ENCODE measurements at places on chromosomes 4 and X.

DNA sequence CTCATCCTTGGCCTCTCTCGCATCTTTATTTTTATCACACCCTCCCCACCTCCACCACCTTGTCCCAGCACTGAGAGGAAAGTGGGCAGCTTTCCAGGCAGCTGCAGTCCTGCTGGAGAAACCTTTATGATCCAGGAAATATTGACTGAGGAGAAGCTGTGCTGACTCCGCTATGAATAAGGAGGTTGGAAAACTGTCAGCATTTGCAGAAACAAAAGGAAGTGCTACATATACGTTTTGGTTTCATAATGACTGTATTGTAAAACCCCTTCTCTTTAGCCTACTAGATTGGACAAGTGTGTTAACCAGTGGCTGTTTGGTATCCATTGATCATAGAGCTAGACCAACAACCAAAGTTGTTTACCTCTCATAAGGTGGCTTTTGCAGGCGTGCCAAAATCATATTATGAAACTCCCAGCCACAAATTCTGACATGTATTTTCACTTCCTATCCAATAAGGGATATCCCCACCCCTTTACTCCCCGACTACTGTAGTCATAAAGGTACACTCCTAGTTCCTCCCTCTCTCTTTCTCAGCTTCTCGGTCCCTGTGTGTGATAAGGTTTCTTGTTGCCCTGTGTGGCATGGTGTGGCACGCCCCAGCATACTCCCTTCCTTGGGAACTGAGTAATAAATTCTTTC, 88.4 kb downstream of the GPR143 start:
- DNase-seq, result no peak

DNA sequence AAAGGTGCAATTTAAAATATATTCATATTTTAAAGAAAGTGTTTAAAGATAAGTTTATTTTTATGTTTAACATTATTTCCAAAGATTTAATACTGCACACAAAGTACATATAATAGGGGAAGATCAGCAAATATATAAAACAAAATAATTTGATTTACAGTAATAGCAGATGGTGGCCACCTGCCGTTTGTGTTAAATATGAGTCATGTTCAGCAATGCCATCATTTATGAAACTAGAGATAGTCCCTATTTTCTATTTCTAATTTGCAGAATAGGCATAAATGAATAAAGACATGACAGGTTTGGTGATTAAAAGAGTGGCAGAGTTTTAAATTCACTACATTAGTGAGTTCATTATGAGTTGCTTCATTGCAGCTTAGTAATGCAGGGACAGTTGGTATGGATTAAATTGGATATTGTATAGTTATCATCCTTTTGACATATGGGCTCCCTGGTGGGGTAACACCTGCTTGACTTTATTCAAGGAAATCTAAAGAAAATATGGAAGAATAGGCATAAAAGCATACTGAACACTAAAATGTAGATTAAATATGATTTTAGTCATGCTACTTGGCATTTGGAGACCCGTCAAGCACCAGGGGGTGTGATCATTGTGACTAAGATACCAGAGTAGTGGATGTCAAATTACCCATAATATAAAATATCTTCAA, 78.8 kb upstream of the BANK1 start:
- no peak for DNase-seq

GRCh38 chr4:1572010-1572385, 112.1 kb downstream of the FAM53A start:
- no peak for DNase-seq

DNA sequence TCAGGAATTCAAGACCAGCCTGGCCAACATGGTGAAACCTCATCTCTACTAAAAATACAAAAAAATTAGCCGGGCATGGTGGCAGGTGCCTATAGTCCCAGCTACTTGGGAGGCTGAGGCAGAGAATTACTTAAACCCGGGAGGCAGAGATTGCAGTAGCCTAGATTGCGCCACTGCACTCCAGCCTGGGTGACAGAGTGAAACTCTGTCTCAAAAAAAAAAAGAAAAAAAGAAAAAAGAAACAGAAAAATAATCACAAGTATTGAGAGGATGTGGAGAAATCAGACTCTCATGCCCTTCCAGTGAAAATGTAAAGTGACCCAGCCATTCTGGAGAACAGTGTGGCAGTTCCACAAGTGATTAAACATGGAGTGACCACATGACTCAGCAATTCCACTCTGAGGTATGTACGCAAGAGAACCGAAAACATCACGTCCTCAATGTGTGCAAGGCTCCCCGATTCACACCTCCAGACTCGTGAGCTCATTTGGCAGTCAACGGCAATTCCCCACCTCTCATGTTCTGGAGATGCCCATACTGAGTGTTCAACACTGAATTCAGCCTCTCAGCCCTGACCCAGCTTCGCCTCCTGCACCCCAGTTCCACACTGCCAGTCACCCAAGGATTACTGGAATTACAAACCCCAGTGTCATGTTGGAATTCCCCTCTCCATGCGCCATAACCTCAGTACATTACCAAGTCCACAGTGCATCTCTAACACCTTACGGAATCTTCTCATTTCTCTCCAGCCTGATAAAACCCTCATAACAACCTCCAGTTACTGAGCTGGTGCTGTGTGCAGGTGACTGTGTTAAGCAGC, 21.1 kb downstream of the ACOX3 start:
- DNase-seq, result no peak

DNA sequence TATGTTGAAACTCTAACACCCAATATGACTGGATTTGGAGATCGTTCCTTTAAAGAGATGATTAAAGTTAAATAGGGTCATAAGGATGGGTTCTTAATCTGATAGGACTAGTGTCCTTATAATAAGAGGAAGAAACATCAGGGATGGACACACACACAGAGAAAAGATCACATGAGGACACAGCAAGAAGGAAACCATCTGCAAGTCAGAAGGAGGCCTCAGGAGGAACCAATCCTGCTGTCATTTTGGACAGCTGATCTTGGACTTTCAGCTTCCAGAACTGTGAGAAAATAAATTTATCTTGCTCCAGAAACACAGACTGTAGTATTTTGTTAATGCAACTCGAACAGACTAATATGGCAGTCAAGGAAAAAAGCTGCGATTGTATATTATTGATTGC, 631.5 kb downstream of the PCDH7 start:
- no peak for DNase-seq

DNA sequence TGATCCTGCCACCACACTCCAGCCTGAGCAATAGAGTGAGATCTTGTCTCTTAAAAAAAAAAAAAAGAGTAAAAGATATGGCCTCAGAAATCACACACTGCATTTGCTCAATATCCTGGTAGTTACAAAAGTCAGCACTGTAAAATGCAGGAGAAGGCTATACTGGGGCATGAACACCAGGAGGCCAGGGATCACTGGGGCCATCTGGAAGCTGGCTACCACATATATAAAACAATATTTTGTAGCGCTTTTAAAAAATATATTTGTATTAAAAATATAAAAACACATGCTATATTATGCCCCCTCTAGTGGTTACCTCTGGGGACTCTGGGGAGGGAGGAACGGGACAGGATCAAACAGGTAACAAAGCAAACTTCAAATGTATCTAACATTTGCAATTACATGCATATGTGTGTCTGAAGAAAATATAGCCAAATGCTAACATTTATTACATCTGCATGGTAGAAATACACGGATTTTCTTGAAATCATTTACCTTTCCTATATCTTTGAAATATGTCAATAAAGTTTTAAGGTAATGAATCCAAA, 4.0 kb downstream of the C4orf46 start:
- no peak for DNase-seq

DNA sequence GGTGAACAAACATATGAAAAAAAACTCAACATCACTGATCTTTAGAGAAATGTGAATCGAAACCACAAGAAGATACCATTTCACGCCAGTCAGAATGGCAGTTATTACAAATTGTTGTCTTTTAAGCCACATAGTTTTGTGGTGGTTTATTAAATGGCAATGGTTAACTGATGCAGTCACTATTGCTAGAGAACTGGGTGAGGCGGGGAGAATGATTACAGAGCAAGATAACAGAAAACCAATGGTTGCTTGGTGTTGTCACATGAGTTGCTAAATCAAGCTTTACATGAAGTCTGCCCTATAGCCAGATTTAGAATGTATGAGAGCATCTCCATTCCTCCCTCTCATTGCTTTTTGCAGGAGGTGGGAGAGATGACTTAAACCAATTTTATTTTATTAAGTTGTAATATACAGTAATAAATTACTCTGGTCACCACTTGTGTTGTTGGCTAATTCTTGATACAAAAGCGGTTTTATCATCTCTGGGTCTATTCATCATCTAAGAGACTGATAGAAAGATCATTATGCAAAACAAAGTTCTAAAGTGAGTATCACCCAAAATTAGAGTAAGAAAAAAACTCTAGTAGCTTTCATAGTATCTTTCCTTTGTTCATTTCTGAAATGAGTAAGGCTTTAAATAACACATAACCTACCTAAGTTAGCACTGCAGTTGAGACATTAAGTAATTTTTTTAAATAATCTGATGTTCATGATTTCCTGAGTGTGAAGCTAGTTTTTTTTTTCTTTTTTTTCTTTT, 859.5 kb downstream of the STIM2 start:
- DNase-seq, result no peak

DNA sequence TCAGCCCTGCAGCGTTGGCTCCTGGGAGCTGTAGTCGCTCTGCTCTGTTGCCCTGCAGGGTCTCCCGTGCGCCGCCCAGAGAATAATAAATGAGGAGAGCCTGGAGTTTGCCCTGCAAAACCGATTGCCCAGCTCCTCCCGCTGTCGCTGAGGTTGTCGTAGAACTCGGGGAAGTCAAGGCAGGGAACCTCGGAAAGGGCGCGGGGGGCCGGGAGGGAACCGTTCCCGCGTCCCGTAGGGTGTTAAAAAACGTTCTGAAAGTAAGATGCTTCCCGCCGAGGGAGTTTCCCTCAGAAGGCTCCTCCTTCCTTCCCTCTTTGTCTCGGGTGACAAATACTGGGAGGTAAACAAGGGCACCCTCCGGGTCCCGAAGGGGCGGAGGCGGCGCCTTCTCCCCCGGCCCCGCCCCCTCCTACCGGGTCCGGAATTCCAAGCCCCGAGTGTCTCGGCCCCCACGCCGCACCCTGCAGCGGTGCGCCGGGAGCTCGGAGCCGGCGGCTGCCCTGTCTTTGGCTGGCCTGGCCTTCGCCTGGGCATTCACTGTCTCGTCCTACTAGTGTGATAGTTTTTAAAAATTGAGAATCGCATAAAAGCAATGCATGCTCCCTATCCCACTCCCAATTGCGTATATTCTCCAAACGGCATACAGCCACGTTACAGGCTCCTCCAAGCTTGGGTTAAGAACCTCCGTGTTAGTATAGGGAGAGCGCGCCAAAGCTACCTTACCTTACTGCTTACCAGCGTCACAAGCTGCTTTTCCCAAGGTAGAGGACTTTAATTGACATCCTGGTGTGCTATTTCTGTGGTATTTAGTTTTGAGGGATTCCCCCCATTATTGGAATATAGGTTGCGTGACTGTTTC, 964 bp upstream of the HMGB2 start:
- DNase-seq, result no peak

DNA sequence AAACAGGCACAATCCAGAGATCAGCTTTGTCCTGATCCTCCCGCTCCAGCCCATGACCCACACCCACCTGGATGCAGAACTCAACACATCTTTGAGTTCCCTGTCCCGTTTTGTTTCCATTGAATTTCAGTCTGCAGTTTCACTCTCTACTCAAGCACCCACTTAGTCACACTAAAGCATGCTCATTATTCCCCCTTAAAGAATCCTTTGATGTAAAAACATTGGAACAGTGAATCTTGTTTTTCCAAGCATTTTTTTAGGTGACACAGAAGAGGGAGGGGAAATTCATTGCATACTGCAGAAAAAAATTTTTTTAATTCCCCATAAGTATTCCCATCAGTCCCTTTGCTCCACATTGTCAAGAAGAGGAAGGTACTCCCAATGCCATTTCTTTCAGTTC, 249.7 kb upstream of the TTC29 start:
- no peak for DNase-seq

- no peak for DNase-seq
Measured at GRCh38 chrX:56765811-56766553, 36.9 kb downstream of the NBDY start.

- DNase-seq, result no peak
Measured at GRCh38 chrX:120463241-120463640, 5.9 kb downstream of the LAMP2 start.

- no peak for DNase-seq
Measured at GRCh38 chrX:46665232-46666152, 91.9 kb downstream of the CHST7 start.

DNA sequence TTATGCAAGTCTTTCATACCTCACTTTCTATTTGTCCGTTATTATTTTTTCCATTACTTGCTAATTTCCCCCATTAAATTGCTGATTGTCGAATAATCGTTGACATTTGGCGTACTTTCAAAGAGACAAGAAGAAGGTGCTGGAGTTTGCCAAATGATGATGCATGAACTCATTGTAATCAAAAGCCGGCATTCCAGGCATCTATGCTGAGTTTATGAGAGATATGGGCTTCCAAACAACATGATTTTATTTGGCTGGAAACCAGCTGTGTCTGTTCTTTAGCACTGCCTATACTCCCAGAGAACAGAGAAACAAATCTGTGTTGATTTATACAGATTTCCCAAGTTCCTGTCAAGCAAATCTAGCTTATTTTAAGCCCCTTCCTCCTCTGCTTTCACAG, 80.8 kb upstream of the RPS6KA3 start:
- DNase-seq, result no peak

DNA sequence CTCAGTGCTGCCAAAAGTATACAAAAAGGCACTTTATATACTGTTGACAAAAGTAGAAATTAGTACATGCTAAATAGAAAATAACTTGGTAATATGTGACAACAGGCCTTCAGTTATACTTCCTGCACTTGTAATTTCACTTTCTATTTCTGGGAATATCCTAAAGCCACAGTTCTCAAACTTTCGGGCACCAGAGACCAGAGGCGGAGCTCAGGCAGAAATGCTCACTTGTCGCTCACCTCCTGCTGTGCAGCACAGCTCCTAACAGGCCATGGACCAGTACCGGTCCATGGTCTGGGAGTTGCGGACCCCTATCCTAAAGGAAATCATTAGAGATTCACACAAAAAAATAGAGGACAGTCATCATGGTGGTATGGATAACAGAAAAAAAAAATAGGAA, 25.7 kb downstream of the ACSL4 start:
- DNase-seq, result no peak

DNA sequence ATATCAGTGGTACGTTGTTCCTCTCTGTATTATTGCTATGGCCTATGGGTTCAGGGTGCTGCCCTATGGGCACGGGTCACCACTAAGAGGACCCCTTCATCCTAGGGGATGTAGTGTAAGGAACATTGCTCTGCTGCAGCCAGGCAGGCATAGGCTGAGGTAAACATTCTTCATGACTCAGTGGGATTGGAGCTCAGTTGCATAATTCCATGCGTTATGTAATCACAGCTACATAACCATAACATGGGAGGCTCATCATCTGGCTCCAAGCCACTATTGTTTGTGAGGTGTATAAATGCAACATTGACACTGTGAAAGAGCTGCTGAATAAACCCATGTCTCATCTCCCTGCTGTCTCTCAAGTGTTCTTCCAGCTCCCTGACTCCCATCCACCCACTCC, 375.2 kb downstream of the MAGEE1 start:
- no peak for DNase-seq

- DNase-seq, result no peak
Measured at GRCh38 chr4:20895988-20896387, 195.7 kb downstream of the PACRGL start.

- DNase-seq, result no peak
Measured at GRCh38 chr4:149531861-149532260, 283.8 kb downstream of the IQCM start.

Measured in esophagus squamous epithelium (tissue), 5 donors.